ENCODE measurements at places on chromosomes 5 and 9.

GRCh38 chr5:9207817-9208418 is 338.0 kb downstream of the SEMA5A start:
- DNase-seq, result no peak

DNA sequence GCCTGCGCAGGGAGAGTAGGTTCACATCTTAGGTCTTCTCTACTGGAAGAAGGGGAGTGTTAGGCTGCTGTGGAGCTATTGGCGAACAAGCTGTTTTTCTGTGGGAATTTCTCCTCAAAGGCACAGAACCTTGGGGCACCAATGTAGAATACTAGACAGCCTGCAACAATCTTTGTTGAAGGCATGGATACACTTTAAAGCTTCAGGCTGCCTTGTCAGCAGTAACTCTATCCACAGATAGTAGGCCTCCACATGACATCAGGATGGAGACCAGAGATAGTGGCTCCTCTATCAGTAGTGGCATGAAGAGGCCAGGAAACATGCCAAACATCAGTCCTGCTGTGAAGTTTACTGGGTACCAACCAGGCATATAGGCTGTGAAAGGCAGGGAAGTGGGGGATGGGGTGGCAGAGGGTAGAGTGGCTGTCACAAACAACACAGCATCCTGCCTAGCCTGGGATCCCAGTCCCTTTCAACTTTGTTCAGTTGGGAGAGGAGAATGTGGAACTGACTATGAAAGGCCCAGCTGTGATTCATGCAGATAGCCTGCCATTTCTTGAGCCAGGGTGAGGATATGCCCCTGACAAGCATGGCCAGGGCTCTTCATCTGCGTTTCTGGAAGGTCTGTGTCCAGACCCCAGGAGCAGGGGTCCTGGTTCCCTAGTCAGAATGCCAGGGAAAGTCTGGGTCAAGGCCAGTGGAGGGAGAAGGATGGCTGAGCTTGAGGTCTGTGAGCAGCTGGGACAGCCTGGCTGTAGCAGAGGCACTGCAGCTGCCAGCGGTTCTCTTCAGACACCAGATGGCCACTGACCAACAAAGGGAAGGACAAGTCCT is 1.0 kb upstream of the HK3 start:
- DNase-seq, result no peak

- DNase-seq, result no peak
Observed at GRCh38 chr9:89564346-89564878, 40.4 kb upstream of the GADD45G start.

GRCh38 chr9:124038790-124039633 is 27.4 kb downstream of the LHX2 start:
- DNase-seq, result no peak

DNA sequence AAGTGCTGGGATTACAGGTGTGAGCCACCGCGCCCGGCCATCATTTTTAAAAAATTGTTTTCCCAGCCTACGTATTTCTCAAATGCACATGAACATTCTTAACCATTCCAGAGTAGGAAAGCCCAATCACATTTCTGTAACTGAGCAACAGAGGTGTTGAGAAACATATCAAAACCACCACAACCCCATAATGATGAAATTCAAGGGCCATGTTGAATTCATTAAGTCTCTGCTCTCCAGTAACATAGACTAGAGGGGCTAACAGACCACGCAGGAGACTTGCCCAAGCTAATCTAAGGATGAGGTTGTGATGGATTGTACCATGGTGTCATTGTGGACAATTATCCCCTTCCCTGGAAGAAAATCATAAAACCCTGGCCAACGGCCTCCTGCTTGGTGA is 52.9 kb downstream of the MYO10 start:
- DNase-seq, result no peak

- DNase-seq, result no peak
Observed at GRCh38 chr5:149406203-149406978, 27.3 kb upstream of the IL17B start.

- DNase-seq, result no peak
Observed at GRCh38 chr5:73028991-73029595, 73.3 kb downstream of the FCHO2 start.

All from stimulated activated naive CD4-positive, alpha-beta T cell treated with Interleukin-2 at 50 U/mL for 16 hours (primary cell).